ENCODE measurements at places on chromosomes 6 and 20.
A peak's percentile ranks its signal among the peaks of the same experiment; 100 is the strongest.

GRCh38 chr20:34558320-34559218 is at the start of gene MAP1LC3A:
Gene MAP1LC3A (plus strand): TSS chr20:34558718. CDS start chr20:34558869, 151 bp downstream.
- peak; percentile 95 for DNase-seq

GRCh38 chr6:1412901-1413300 is 23.5 kb downstream of the FOXF2 start:
- no peak for DNase-seq

DNA sequence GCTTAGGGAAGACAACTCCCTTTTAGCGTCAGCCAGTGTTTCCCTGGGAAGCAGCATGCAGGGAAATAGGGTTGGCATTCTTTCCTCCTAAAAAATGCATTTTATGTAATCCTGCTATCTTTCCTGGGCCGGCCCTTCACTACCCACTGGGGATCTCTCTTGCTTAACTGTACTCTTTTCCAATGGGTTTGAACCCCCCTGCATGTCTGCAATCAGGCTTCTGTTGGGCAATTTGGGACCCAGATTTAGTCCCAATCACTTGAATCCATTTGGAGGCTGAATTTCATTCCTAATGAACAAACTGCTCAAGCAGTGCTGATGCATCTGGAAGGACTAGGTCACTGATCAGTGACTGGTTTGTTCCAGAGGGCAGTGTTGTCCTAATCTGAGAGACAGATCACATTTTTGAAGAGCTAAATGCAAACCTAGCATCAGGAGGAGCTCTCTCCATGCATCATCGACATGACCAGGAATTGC is 152.0 kb downstream of the TSHZ2 start:
- DNase-seq = no peak

DNA sequence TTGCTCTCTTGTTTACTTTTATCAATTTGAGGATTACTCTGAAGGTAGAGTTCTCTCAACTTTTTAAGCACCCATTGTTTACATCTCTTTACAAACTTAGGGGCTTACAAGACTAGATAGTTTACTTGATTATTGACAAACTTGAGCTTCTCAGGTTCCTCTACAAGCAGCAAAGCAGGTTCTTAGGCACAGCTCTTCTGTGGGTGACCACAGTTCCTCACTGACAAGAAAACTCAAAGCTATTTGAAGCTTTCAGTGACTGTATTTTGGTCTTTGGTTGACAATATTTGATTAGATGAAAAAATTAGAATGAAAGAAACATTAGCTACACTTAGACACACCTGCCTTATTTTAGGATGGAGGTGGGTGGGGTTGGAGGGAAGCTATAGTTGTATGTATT is 327.3 kb upstream of the RUNX2 start:
- DNase-seq = no peak

DNA sequence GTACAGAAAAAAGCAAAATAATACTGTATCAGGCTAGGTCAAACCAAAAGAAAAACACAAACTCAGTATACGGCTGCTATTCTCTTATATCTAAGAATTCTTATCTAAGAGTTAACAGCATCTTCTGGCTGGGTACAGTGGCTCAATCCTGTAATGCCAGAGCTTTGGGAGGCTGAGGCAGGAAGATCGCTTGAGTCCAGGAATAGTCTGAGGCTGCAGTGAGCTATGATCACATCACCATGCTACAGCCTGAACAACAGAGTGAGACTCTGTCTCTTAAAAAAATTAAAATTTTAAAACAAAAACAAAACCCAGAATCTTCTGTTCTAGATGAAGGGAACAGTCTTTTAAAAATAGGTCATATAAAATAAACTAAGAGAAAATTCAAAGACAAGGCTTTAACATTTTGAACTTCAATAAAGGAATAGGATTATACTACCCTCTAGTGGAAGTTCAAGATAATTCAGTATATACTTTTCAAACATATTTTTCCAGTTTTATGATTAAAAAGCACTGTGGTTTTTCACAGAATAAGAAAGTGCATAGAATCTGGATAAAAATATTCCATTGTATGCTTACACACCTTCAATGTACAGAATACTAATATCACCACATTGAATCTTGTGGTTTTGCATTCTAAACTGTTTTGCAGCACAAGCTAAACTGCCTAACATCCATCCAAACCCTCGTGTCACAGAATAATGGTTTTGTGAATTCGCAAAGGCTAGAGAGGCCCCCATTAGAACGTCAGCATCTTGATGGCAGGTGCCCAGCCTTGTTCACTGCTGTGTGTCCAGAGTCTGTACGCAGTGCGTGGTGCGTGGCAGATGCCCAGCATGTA is 39.3 kb downstream of the DTNBP1 start:
- DNase-seq = peak; percentile 43

All from IMR-90 (cell line).